ENCODE measurements at places on chromosomes 13 and 19.
A peak's percentile ranks its signal among the peaks of the same experiment; 100 is the strongest.

DNA sequence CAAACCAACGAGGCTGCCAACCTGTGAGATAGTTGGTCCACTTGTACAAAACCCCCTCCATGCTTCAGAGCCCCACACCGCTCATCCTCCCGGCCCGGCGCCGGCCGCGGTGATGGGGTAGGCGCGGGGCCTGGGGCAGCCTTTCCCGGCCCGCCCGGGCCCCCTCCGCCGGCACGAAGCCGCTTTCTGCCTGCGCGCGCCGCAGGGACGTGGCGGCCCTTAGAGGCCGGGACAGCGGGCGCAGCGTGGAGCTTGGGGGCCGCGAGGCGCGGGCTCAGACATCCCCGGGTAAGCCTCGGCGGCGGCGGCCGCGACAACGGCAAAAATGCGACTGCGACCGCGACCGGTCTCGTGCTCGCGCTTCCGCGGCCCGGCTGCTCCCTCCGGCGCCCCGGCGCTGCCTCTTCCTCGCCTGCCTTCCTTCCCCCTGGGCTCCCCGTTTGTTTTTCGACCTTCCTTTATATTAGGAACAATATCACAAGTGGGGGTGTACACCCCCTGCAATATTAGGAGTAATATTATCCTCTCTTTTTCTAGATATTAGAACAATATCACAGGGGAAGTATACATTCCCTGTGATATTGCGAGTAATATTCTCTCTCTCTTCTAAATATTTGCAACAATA lies 53.9 kb upstream of the CEACAM21 start:
- DNase-seq, result no peak

DNA sequence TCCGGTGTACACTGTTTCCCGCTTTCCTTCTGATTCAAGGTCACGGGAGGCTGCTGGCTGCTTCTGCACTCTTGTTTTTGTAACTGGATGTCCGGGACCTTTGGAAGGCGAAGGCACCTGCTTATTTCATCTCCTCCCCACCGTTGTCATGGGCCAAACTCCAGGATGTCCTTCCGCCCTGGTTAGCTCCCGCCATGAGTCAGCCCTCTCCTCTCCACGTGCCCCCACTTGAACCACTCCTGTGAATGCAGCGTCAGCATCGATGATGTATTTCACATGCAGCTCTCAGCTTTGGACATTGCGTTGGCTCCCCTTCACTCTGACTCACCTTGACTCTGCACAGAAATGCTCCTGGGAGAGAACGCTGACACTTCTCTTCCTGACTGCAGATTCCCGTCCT lies 5.5 kb upstream of the GALP start:
- peak; percentile 66 for DNase-seq

- no peak for DNase-seq
These were observed 63.6 kb upstream of the NFIC start for GRCh38 chr19:3302755-3303154.

- no peak for DNase-seq
These were observed 1207.8 kb downstream of the EFNB2 start for GRCh38 chr13:105327581-105328126.

GRCh38 chr13:80428349-80429096 lies 87.6 kb upstream of the SPRY2 start:
- no peak for DNase-seq

DNA sequence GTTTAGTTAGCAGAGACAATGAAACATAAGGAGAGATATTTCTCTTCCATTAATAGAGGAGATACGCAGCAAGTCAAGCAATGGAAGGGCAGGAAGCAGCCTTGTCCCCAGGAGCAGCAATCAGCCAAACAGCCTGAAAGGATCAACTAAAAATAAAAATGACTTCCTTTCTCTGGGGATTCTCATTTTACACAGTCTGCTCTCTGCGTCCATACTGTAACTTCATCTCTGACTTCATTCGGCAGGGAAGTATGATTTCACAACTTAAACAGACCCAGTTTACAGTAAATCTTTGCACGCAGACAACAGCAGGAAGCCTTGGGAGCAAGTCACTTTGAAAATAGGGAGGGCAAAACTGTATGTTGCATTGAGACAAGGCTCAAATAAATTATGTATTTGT lies 826.7 kb downstream of the DIAPH3 start:
- no peak for DNase-seq

DNA sequence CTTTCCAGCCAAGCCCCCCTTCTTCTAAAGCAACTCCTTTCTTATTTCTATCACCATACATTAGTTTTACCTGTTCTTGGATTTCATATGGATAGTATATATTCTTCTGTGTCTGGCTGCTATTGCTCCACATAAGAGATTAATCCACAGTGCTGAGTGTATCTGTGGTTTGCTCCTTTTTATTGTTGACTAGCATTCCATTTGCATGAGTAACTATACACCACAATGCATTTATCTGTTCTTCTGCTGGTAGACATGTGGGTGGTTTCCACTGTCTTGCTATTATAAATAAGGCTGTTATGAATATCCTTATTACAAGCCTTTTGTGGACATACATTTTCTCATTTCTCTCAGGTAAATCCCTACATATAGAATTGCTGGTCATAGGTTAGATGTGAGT lies 138.2 kb downstream of the SLC7A1 start:
- no peak for DNase-seq

GRCh38 chr13:27495551-27495950 lies 45.2 kb upstream of the MTIF3 start:
- DNase-seq, result no peak

DNA sequence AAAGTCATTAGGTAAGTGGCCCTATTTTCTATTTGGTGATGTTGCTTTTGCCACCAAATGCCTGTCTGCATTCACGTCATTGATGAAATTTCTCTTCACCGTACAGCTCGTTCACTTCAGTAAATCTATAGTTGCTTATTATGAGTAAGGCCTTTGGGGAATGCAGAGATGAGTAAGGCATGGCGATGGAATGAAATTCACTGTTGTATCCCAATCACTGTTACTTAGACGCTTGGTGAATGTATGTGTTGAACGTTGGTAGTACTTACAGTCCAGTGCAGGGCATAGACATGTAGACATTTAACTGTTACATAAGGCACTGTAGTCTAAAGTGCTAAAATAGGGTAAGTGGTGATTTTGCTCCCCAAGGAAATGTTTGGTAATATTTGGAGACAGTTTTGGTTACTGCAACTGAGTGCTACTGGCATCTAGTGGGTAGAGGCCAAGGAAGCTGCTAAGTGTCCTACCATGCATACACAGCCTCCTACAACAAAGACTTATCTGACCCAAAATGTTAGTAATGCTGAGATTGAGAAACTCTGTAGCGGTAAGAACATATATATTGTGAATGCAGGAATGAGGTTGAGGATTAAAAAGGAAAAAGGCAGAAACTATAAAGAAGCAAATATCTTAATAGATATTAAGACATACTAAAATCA lies 5.8 kb downstream of the AKAP11 start:
- DNase-seq, result no peak

DNA sequence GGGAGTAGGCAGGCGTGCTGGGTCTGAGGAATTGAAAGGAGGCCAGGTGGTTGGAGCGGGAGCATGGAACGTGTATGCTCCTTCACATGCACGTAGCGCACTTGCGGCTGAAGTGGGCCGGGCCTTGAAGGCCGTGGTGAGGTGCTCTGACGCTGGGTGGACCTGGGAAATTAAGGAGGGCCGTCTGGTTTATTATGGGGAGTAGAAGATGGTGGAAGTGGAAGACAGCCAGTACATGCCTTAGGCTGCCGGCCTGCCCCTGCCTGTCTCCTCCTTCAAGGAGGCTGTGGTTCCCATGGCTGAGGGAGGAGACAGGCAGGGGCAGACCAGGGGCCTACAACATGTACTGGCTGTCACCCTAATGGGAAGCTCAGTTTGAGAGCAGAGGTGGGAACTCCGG lies 23.9 kb downstream of the GATAD2A start:
- DNase-seq, result no peak

DNA sequence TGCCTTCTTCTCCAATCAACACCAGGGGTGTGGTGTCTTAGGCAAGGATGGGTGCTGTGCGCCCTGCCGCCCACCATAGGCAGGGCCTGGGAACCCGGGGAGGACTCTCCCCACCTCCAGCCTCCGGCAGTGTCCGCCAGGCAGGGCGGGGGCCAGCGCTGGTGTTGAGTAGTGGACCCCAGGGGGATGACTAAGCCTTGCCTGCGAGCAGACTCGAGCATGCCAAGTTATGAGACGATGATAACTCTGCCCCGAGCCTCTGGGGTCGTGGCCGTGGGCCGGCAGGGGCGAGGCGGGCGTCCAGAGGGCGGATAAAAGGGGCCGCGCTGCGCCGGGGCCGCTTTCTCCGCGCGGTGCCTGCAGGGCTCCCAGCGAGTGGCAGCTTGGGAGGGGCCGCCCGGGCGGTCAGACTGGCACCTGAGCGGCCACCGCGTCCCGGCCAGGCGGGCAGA lies at the start of gene MEDAG:
Gene MEDAG (plus strand): TSS at position 340 of the 452 bp plus-strand sequence. CDS start 245 bp downstream, outside the sequence.
- DNase-seq, result no peak

GRCh38 chr19:40136818-40137217 lies 46.1 kb upstream of the ZNF780A start:
- no peak for DNase-seq

- no peak for DNase-seq
These were observed 118.0 kb downstream of the KL start for GRCh38 chr13:33134213-33134612.

DNA sequence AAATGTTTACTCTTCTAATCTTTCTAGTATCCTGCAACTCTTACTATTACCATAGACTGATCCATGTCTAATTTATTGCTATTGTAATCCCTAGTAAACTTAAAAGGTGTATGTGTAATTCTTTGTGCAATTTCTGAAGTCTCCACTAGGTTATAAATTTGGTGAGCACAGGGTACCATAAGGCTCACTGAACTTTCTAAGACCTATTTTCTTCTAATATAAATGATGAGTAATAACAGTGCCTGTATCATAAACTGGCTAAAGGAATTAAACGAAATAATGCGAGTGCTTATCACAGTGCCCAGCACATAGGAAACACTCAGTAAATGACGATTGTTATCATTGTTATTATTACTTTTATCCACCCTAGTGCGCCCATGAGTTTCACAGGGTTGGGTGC lies 119.1 kb downstream of the KLF12 start:
- no peak for DNase-seq

Data from NCI-H2029 treated with DMSO at 0.1 percent for 48 hours (cell line).